ENCODE measurements at places on chromosomes 7 and 10.

DNA sequence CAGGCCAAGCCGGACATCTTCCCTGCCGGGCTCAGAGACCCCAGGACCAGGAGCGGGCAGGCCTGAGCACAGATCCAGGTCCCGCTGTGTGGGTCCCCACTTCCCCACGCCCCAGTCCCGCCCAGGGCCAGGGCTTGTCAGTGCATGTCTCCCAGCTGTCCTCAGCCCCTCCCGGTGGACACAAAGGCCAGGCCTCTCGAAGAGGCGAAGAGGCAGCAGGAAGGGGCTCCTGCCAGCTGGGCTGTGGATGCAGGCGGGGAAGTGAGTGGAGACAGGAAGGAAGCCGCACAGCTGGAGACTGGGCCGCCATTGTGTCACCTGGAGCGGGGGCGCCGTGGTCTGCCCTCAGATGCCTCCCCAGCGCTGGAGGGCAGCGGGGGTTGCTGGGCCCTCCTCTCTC lies 4.8 kb downstream of the GRIFIN start:
- no peak for DNase-seq

DNA sequence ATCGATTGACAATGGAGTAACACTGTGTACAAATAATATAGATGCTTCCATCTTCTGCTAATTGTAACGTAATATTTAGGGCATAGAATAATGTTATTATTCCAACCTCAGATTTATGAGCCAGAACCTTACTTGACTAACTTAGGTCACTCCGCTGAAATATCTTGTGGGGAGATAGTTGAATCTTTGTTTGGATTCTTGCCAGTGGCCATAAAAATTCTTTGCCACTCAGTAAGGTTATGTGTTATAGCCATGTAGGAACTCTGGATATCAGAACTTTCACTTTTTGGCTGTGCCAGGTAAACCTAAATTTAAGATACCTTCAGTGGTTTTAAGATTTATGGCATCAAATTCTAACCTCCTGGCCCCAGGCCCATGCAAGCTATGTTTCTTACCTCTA lies 197.6 kb downstream of the WDR11 start:
- DNase-seq = no peak

DNA sequence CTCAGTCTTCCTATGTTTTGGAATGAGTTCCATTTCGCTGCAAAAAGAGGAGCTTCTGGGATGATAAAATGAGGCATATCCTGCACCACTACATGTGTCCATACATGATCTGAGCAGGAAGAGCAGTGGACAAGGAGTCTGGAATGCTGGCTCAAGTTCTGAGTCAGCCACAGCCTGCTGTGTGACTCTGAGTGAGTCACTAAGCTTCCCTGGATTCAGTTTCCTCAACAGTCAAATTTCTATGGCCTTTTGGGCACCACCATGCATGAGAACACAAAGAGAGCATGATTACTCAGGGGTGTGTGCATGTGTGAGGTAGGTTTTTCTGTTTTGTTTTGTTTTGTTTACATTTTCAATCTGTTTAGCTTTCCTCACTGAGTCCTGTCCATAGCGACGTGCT lies 254.6 kb downstream of the ANKRD30A start:
- no peak for DNase-seq

DNA sequence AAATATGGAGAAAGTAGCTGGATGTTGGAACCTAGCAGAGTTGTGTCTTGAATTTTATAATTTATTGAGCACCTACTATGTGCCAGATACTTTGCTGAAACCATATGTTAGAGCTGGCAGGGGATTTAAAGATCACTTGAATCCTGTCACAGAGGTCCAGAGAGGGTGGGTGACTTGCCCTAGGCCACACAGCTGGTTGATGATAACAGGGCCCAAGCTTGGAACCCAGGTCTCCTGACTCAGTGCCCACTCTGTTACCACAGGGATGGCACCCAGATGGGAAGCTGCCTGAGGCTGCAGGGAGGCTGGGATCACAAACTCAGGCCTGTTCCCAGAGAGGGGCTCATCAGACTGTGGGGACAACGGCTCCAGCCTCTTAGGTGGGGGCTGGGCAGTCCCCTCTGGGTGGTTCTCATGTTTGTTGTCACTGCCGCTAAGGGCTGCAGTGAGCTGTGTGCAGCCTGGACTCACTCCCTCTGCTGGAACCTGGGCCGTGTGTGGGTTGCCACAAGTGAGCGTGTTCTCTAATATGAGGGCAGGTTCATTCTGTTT lies 18.6 kb downstream of the GOLGA7B start:
- no peak for DNase-seq

- no peak for DNase-seq
These were observed at the start of gene CALY for GRCh38 chr10:133336577-133337369. TSS of gene CALY (minus strand) at chr10:133336896. CDS start at chr10:133328989, 7,907 bp downstream.

DNA sequence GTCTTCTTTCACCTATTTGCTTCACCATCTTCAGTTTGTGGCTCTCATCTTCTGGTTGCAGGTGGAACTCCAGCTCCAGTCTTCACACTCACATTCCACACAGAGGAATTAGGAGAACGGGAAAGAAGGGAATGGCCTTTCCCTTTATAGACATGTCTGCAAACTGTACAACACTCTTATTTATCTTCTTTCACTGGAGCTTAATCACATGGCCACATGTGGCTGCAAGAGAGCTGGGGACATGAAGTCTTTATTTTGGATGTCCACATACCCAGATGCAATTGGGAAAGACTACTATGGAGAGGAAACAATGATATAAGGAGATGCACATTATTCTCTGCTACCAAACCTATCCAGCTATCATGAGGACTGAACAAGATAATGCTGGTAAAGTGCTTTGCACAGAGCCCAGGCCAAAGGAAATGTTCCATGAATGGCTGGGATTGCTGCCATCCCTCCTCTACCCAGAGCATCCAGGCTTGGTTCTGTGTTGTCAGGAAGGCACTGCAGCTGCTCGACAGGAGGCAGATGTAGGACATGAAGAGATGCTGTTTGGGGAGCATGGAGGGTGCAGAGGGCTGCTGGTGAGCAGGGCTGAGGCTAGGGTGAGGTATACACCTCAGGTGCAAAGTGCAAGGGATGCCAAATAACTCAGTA lies 183.8 kb upstream of the TBX20 start:
- no peak for DNase-seq

DNA sequence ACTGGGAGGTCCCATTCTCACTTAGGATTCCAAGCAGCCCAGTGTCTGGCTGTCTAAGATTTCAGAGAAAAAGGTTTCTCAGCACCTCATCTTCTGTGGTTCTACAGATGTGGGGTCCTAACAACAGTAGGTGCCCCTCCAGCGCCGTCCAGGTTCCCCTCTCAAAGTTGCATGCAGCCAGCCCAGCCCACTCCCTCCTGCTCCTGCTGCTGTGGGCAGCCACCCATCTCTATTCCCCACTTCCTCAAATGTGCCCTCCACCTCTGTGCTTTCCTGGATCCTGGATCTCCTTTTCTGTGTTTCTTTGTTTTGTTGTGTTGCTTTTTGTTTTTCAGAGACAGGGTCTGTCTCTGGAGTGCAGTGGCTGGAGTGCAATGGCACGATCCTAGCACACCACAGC lies 13.3 kb upstream of the SLC18A3 start:
- no peak for DNase-seq

DNA sequence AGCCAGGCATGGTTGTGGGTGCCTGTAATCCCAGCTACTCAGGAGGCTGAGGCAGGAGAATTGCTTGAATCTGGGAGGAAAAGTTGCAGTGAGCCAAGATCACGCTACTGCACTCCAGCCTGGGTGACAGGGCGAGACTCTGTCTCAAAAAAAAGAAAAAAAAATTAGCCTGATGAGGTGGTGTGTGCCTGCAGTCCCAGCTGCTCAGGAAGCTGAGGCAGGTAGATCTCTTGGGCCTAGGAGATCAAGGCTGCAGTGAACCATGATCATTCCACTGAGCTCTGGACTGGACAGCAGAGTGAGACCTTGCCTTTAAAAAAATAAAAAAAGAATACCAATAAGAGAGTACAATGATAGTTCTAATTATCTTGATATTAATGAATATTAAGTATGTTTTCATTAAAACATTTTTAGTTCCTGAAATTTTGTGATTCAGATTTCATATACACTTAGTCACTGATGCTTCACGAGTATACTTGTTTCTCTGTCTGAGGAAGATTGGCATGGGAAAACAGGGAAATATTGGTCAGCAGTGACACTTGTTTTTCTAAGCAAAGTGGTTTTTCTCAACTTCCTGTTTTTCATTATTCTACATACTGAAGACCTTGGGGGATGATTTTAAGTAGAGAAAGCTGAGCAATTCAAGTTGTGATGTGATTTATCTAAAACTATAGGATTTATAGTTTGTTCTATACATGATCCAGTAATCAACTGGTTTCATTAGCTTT lies 76.8 kb downstream of the ADK start:
- no peak for DNase-seq

- DNase-seq = no peak
These were observed 98.4 kb downstream of the PIP4K2A start for GRCh38 chr10:22615819-22616499.

- DNase-seq = no peak
These were observed 117.0 kb upstream of the AMPH start for GRCh38 chr7:38748056-38748610.

GRCh38 chr7:158707610-158708009 lies 3.0 kb upstream of the NCAPG2 start:
- DNase-seq = no peak

DNA sequence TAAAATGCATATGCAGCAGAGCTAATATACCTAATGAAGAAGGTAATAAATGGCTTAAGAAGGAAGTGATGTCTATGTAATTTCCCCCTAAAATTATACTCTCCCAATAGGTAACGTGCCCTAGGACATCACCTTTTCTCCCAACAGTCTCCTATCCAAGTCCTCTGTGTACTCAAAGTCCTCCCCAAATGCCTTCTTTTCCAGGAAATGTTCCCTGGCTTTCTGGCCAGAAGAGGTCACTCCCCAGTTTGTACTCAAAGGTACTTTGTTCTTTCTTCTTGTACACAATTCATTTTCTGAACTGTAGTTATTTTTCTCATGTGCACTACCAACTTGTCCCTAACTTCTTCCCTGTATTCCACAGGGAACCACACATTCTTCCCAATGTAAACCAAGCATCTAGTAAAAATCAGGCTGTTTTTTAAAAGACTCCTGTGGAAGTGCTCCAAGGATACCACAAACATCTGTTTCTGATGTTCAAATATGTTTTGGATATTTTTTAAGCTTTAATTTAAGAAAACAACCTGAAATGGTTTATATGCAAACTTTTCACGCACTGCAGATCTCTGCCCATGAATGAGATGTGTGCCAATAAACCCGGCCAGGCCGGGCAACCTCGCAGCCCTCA lies 262.3 kb upstream of the KLF14 start:
- DNase-seq = no peak

DNA sequence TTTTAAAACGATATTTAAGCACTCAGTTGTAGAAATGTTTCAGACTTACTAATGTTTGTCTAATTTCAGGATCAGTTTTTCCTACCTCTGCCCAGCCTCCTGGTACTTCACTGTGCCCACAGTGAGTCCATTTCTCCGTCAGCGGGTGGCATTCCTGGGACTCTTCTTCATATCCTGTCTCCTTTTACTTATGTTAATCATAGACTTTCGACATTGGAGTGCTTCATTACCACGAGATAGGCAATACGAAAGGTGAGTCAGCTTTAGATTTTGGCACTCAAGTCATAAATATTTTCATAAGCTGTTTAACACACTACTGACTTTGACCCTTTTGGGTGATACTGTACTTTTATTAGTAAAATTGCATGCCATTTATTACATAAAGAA lies 2.1 kb downstream of the ENTPD7 start:
- DNase-seq = no peak

DNA sequence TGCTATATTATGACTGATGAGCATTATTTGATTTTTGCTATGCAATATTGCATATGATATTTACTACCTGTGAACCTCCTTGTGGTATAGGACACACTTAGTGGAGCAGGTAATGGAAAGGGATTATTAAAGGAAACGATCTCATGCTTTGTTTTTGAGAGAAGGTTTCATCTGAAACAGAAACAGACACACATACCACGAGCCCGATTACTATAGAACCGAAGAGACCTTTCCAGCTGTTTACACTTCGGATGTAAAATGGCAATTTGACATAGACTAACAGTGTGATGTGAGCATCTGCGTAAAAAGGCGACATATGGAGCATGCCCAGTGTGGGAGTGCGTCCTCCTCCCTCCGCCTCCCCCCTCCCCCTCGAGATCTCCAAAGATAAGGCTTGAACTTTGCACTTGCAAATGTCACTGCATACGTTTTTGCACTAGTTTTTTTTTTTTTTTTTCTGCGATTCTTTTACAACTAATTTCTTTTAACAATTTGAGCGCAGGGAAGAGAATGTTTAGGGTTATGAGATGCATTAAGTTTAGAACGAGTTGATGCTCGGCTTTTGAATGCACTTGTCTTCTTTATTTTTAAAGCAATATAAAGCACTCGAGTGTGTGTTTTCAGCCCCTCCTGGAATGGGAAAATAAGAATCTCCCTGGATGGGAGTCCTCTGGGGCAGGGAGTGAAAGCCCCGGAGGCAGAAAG lies 251.0 kb downstream of the NSUN6 start:
- DNase-seq = no peak

DNA sequence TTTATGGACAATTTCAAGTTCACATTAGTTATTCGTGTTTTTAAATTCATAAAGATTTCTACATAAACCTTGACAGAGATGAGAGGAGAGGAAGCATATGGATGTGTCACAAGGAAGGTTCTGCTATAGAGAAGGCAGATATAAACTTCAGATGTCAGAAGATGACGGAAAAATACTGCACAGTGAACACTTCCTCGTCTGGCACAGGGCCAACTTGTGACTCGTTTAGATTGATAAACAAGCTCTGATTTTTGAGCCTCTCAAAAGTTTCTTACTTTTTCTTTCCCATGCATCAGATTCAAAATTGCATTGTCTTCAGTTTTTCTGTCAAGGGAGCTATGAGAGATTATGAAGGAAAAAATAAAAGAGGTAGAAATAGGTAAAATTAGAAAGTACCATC lies 156.4 kb upstream of the MINDY3 start:
- DNase-seq = no peak

GRCh38 chr7:28165261-28165660 lies 15.3 kb downstream of the JAZF1 start:
- DNase-seq = no peak

GRCh38 chr10:101816913-101817336 lies 1.3 kb downstream of the OGA start:
- no peak for DNase-seq

DNA sequence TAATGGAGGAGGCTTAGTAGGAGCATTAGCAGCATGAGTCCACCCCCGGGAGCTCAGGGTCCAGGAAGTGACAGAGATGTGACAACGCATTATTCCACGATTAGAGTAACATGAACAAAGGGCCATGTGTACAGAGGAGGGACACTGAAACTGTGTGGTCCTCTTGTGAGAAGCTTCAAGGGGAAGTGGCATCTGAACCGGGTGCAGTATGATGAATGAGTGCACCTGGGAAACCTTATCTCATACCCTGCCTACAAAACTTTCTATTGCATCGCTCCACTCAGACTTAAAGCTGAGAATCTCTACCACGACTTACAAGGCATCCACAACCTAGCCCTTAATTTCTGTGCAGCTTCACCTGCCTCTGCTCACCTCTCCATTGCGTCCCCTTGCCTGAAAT lies 115.3 kb upstream of the AMPH start:
- DNase-seq = no peak

- DNase-seq = no peak
These were observed 32.5 kb downstream of the MXI1 start for GRCh38 chr10:110239892-110240291.
